Activated CD8-positive, alpha-beta memory T cell treated with anti-CD3 and anti-CD28 coated beads for 1 hour (primary cell): ENCODE measurements at places on chromosomes 4 and X.

- DNase-seq, result no peak
Measured at GRCh38 chrX:43882294-43882681, at the start of gene MAOB. Gene MAOB (minus strand): TSS chrX:43882450. CDS start chrX:43882299, 151 bp downstream.

GRCh38 chr4:82266345-82266744 is 107.4 kb downstream of the HNRNPD start:
- DNase-seq, result no peak

DNA sequence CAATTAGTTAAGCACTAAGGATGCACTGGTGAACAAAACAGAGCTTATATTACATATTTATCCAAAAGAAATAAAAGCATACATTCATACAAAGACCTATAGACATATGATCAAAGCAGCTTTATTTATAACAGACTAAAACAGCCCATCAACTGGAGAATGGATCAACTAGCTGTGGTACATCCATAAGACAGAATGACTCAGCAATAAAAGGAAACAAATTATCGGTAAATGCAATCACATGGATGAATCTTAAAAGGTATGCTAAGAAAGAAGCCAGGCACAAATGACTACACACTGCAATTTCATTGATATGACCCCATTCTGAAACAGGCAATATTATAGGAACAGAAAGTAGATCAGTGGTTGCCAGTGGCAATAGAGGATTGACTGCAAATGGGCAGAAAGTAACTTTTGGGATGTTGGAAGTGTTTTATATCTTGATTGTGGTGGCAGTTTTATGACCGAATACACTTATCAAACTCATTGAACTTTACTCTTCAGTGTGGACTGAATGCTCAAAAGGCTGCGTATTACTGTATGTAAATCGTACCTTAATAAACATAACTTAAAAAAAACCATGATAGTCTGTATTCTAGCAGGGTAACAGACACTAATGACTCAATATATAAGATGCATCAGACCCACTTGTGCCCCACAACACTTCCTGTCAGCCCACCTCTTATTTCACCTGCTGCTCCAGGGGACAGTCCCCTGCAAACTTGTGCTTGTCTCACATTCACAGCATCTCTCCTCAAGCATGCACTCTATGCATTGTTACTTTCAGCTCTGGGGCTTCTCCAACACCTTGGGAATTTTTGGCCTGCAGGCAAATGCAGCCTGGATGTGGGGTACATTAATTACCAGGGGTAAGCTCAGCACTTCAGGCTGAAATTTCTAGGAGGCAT is 59.1 kb downstream of the MID1IP1 start:
- DNase-seq, result no peak

- DNase-seq, result no peak
Measured at GRCh38 chr4:7243609-7244330, 51.4 kb downstream of the SORCS2 start.

DNA sequence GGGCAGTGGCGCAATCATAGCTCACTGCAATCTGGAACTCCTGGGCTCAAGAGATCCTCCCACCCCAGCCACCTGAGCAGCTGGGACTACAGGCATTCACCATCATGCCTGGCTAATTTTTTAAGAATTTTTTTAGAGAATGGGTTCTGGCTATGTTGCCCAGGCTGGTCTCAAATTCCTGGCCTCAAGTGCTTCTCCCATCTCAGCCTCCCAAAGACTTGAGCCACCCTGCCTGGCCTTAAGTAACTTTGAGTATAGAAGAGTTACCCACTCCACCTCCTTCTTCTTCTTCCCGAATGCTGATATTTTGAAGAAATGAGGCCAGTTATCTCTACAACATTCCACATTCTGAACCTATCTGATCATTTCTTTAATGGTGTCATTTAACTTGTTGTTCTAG is 72.4 kb upstream of the WWC2 start:
- DNase-seq, result no peak

GRCh38 chr4:2823301-2823670 is 20.4 kb upstream of the ADD1 start:
- no peak for DNase-seq

- DNase-seq, result no peak
Measured at GRCh38 chr4:2305766-2306501, 44.0 kb upstream of the MXD4 start.

- DNase-seq, result no peak
Measured at GRCh38 chr4:152258804-152259708, 276.8 kb downstream of the FBXW7 start.

DNA sequence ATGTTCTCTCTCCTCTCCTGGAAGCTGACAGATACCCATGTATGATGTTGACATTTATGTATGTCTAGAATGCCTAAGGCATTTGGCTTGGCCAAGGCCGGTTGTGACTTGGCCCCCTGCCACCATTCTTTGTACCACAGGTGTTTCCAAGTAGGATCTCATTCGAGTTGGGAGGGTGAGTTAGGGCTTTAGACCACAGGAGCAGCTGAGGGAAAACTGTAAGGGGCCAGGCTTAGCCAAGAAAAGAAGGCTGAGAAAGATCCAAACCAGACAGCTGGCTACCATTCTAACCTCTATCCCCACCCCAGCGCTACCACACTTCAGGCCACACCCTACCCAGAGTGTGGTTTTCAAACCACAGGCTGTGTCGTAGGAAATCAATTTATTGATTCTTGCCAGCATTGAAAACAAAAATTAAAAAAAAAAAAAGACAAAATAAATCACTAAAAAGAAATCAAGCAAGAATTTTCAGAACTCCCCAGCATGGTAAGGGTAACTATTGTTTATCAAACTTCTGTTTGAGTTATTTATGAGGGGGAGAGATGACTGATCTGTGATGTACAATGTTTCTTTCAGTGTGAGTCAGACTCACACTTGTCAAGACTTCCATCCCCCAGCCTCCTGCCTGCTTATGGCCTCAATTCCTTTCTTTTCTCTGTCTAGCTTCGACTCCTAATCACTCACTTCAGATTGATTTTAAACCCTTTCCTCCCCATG is 9.9 kb downstream of the TMSB4X start:
- no peak for DNase-seq

DNA sequence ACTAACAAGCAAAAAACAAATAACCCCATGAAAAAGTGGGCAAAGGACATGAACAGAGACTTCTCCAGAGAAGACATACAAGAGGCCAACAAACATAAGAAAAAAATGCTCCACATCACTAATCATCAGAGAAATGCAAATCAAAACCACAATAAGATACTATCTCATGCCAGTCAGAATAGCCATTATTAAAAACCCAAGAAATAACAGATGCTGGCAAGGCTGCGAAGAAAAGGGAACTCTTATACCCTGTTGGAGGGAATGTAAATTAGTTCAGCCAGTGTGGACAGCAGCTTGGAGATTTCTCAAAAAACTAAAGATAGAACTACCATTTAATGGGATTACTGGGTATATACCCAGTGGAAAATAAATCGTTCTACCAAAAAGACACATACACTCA is 79.6 kb downstream of the MAPK10 start:
- DNase-seq, result no peak

DNA sequence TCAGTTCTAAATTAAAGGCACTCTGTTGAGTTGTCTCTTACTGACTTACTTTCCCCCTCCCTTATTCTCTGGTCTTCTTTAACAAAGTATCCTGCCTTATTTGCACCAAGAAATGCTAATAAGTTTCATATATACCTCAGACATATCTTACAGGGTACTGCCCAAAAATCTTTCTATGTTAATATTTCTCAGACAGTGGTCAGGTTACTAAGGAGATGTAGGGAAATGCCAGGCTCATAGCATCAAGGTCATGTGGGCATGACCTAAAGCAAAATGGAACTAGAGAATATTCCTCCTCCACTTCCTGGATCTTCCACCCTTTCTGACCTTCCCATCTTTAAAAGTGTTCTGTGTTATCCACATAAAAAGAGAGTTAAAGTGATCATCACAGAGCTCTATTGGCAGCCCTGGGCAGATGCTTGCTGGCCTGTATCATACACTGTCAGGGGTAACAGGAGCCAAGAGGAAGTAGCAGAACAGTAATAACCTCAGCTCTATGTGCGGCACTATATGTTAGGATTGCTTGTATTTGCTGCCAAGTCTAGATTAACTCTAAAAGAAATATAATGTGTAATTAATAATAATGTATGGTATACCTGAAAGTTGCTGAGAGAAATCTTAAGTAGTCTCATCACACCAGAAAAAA is 74.3 kb downstream of the IQCM start:
- DNase-seq, result no peak

- no peak for DNase-seq
Measured at GRCh38 chr4:130056286-130056685, 960.3 kb downstream of the C4orf33 start.

- no peak for DNase-seq
Measured at GRCh38 chr4:177558995-177559394, 116.8 kb upstream of the AGA start.

- no peak for DNase-seq
Measured at GRCh38 chr4:151143162-151143561, 43.7 kb downstream of the RPS3A start.

DNA sequence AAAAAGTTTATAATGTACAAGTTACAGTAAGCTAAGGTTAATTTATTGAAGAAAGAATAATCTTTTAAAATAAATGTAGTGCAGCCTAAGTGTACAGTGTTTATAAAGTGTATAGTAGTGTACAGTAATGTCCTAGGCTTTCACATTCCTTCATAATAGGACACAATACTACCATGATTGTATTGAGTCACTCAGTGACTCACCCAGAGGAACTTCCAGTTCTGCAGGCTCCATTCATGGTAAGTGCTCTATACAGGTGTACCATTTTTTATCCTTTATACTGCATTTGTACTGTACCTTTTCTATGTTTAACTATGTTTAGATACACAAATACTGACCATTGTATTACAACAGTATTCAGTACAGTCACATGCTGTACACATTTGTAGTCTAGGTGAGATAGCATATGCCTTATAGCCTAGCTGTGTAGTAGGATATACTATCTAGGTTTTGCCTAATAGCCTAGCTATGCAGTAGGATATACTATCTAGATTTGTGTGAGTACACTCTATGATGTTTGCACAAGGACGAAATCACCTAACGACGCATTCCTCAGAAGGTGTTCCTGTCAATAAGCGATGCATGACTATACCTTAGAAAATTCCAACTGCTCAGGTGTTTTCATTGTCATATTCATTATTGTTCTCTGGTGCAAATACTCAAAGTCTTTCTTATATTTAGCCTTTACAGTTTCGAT is 5.5 kb upstream of the TMEM255A start:
- DNase-seq, result no peak

DNA sequence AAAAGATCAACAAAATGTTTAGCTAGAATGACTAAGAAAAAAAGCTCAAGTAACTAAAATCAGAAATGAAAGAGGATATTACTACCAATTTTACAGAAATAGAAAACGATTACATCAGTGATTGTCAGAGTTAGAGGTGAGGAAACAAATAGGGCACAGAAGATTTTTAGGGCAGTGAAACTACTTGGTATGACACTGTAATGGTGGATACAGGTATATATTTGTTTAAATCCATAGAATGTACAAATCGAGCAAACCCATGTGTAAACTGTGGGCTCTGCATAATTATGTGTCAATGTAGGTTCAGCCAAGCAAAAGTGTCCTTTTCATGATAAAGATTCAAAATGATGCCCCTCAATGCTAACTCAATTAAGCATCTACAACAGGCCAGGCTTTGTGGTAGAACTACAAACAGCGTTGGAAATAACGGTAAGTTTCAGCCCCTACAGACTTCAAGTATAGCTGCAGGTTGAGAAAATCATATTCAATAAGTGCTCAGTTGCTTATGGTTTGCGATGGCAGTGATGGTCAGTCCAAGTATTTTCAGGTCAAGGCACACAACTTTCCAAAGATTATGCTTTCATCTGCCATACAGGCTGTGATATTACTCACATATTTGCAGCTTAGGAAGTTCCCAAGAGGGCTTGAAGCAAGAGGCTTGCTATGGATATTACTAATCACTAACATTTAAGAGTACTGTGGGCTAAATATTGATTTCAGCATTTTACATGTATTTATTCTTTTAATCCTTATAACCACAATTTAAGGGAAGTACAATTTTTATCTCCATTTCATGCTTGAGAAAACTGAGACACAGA is 158.6 kb downstream of the TET2 start:
- no peak for DNase-seq

GRCh38 chrX:129788527-129788926 is 8.8 kb downstream of the SASH3 start:
- DNase-seq, result no peak

DNA sequence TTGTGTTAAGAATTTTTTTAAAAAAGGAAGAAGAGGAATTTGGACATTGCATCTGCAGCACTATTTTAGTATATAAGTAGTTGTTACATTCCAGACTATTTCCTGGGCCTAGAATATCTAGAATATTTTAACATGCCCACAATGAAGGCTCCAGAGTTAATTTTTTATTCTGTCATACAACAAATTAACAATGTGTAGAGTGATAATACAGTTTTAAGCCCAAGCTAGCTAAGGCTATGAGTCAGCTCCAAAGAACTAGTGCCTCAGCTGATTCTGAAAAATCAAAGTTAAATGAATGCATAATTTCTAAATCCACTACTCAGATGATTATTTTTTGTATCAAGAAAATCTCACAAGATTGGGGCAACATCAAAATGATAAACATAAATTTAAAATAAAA is 231.4 kb downstream of the PRDM5 start:
- no peak for DNase-seq

DNA sequence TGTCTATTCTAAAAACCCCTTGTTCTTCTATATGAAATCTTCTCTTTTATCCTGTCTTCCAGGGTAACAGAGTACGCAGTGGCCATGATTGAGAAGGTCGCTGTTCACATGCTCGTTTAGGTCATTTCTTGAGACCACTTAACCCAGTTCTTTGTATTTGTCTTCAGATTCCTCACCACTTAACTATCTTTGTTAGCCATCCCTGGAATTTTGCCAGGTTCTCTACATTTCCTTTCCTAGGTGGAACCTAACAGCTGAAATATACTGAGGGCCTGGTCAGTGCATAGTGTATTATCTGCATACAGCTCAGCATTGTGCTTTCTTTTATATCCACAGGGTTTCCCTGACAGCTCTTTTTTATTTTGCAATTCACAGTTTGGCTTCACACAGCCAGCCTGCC is 148.9 kb upstream of the GALNT7 start:
- no peak for DNase-seq

DNA sequence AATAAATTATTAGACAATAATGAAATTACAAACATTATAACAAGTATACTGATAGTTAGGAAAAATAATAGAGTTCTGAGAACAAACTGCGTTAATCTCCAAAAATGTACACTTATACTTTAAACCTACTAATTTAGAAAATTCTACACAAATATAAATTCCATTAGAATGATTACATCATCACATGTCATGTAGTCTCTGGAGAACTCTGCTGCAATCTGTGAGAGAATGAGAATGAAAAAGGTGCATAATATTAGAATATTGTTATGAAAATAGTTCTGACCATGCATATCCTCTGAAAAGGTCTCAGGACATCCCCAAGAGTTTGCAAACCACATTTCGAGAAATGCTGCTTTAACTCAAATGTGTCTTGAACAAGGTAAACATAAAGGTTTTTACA is 11.4 kb downstream of the GUCY1A1 start:
- DNase-seq, result no peak

DNA sequence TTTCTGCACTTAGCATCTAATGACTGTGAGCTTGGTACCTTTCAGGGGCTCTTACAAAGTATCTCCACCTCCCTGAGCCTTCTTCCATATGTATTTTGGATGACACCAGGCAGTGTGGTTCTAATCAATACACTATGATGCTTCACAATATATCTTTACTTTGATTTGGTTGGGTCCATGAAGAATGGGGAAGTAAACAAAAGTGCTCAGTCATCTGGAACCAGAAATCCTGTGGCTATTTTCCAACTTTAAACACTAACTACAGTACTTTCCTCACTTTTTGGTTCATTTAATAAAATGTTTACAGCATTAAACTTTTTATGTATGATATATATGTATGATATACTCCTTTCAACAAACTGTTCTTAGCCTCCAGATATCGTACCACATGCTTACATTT is 216.4 kb upstream of the AFF2 start:
- no peak for DNase-seq

- no peak for DNase-seq
Measured at GRCh38 chr4:40991908-40992307, 222.4 kb downstream of the APBB2 start.
